ENCODE measurements at places on chromosomes 7 and 10.

GRCh38 chr10:27601503-27601902 lies 97.4 kb downstream of the RAB18 start:
- DNase-seq = no peak
- H3K36me3 ChIP-seq = no peaks in the 10 kb centered on the region
- no peak overlapping the region for H3K27ac ChIP-seq
- H3K4me3 ChIP-seq = no peak overlapping the region
- no peaks in the 10 kb centered on the region for H3K4me1 ChIP-seq

GRCh38 chr10:71975871-71976725 lies 11.9 kb downstream of the CHST3 start:
- peak; percentile 45 for DNase-seq
- peaks cover 51% of the 10 kb centered on the region for H3K4me1 ChIP-seq
- no peak overlapping the region for H3K4me3 ChIP-seq
- H3K27ac ChIP-seq = peak overlapping the region; percentile 83
- no peaks in the 10 kb centered on the region for H3K27me3 ChIP-seq

- no peaks in the 10 kb centered on the region for H3K4me1 ChIP-seq
- DNase-seq = peak; percentile 60
- no peak overlapping the region for H3K4me3 ChIP-seq
- no peaks in the 10 kb centered on the region for H3K27me3 ChIP-seq
- no peaks in the 10 kb centered on the region for H3K36me3 ChIP-seq
These were observed 126.4 kb upstream of the CCDC6 start for GRCh38 chr10:60032723-60033122.

GRCh38 chr7:90879924-90880323 lies 283.8 kb downstream of the CDK14 start:
- no peak overlapping the region for H3K27ac ChIP-seq
- H3K4me3 ChIP-seq = no peak overlapping the region
- no peaks in the 10 kb centered on the region for H3K27me3 ChIP-seq
- no peak for DNase-seq
- H3K4me1 ChIP-seq = no peaks in the 10 kb centered on the region
- H3K36me3 ChIP-seq = no peaks in the 10 kb centered on the region

GRCh38 chr7:140367528-140367927 lies 30.8 kb downstream of the SLC37A3 start:
- H3K4me3 ChIP-seq = no peak overlapping the region
- no peak overlapping the region for H3K27ac ChIP-seq
- no peak for DNase-seq
- no peaks in the 10 kb centered on the region for H3K27me3 ChIP-seq
- peaks cover 17% of the 10 kb centered on the region for H3K4me1 ChIP-seq

GRCh38 chr7:131027287-131027773 lies 293.3 kb upstream of the KLF14 start:
- peaks cover 22% of the 10 kb centered on the region for H3K4me1 ChIP-seq
- H3K4me3 ChIP-seq = no peak overlapping the region
- DNase-seq = no peak
- no peaks in the 10 kb centered on the region for H3K27me3 ChIP-seq
- no peaks in the 10 kb centered on the region for H3K36me3 ChIP-seq

DNA sequence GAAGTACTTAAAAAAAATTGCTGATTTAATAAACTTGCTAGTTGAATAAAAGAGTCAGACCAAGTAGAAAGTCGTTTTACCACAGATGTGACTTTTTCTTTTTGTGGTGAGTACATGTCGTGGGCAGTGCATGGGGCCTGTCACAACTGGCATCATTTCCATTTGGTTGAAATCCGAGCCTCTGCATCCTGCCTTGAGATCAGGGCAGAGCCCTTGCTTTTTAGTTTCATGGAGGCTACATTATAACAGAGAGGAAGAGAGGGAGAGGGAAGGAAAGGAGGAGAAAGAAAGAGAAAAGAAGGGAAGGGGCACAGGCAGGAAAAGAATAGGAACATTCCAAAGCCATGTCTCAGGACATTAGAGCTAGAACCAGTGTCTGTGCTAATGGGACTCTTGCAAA lies 20.4 kb upstream of the INSYN2A start:
- H3K36me3 ChIP-seq = no peaks in the 10 kb centered on the region
- H3K4me3 ChIP-seq = no peak overlapping the region
- no peak for DNase-seq

DNA sequence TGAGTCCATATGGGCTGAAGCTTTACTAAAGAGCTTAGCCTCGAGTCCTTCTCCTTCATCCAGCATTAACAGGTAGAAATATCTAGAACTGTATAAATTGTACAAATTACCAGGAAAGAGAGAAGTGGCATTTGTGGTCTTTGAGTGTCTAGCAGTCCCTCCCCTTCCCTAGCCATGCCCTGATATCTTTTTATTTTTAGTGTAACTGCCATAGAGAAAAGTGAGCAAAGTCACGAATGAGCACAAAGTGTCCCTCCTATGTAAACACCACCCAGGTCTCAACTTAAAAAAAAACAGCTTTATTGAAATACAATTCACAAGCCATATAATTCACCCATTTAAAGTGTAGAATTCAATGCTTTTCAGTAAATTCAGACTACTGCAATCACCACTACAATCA lies 339.0 kb upstream of the ZMIZ1 start:
- H3K36me3 ChIP-seq = no peaks in the 10 kb centered on the region
- H3K4me3 ChIP-seq = no peak overlapping the region
- H3K4me1 ChIP-seq = no peaks in the 10 kb centered on the region
- no peak for DNase-seq
- no peak overlapping the region for H3K27ac ChIP-seq

GRCh38 chr7:5453566-5454075 lies 30.0 kb upstream of the TNRC18 start:
- H3K36me3 ChIP-seq = no peaks in the 10 kb centered on the region
- no peak overlapping the region for H3K27ac ChIP-seq
- DNase-seq = no peak
- H3K4me1 ChIP-seq = no peaks in the 10 kb centered on the region
